ENCODE measurements at places on chromosomes 5 and 9.

GRCh38 chr9:135144581-135145170, 57.2 kb downstream of the OLFM1 start:
- no peaks in the 10 kb centered on the region for H3K27me3 ChIP-seq
- H3K4me1 ChIP-seq = no peaks in the 10 kb centered on the region
- no peaks in the 10 kb centered on the region for H3K36me3 ChIP-seq
- DNase-seq = no peak
- H3K27ac ChIP-seq = no peak overlapping the region

GRCh38 chr5:17070647-17071046, 134.6 kb upstream of the MYO10 start:
- H3K4me3 ChIP-seq = no peak overlapping the region
- DNase-seq = no peak
- no peaks in the 10 kb centered on the region for H3K4me1 ChIP-seq
- no peaks in the 10 kb centered on the region for H3K36me3 ChIP-seq
- H3K27ac ChIP-seq = no peak overlapping the region

DNA sequence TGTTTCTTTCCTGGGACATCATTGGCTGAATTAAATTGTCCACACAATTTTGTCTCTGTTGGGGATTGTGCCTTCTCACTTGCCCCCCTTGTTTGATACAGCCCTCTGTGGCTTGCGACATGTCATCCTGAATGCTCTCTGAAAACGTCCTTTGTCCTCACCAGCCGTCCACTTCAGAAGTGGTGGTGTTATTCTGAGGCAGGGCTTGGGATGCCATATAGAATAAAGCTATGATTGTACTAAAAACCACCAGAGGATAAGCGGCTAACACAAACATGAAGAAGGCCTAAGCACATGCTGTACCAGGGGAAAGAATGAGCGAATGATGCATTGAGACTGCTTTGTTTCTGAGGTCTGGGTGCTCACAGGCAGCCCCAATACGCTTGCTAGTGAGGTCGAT, 3.5 kb upstream of the SNX30 start:
- no peak overlapping the region for H3K4me3 ChIP-seq
- H3K27ac ChIP-seq = no peak overlapping the region
- no peaks in the 10 kb centered on the region for H3K27me3 ChIP-seq
- H3K4me1 ChIP-seq = peaks cover 4% of the 10 kb centered on the region
- H3K36me3 ChIP-seq = no peaks in the 10 kb centered on the region

DNA sequence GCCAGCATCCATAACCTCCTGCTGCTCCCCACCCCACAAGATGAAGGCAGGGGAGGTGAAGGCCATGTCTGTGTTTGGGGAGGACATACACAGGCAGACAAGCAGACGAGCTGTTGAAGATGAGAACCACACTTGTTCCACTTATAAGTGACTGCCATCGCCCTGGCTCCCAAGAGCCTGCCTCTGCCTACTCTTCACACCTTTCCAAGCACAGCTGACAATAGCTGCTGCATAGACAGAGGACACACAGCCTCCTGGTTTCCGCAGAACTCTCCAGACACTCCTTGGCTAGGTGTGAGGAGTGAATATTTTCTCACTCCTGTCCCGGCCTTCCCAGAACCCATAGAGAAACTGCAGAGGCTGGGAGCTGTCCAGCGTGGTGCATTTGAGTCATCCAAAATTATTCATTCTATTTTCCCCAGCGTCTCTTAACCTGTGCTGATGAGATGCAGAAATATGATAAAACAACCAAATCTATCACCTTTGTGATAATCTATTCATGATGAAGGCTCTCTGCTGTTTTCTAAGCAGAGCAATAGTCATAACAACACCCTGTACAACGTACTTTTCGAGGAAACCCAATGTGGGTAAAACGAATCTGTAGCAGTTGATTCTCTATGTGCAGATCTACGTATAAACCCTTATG, 24.7 kb downstream of the KLF9 start:
- no peak overlapping the region for H3K27ac ChIP-seq
- H3K4me1 ChIP-seq = peaks cover 14% of the 10 kb centered on the region
- H3K36me3 ChIP-seq = peaks cover 12% of the 10 kb centered on the region
- H3K4me3 ChIP-seq = no peak overlapping the region
- no peaks in the 10 kb centered on the region for H3K27me3 ChIP-seq
- peak; percentile 49 for DNase-seq

GRCh38 chr5:2013301-2014057, 130.8 kb upstream of the IRX4 start:
- H3K27me3 ChIP-seq = no peaks in the 10 kb centered on the region
- no peaks in the 10 kb centered on the region for H3K4me1 ChIP-seq
- H3K27ac ChIP-seq = no peak overlapping the region
- no peak overlapping the region for H3K4me3 ChIP-seq
